Activated CD4-positive, alpha-beta T cell treated with anti-CD3 and anti-CD28 coated beads, Interleukin-2, Interleukin-4, amounts not matched to agents 100 ng/mL and 50 ng/mL, durations not matched to agents 16 hours and 8 hours (primary cell): ENCODE measurements at places on chromosomes 12 and 14.
A peak's percentile ranks its signal among the peaks of the same experiment; 100 is the strongest.

- DNase-seq = no peak
Measured at GRCh38 chr12:127223731-127224130, 1043.2 kb upstream of the TMEM132C start.

- no peak for DNase-seq
Measured at GRCh38 chr12:126139355-126139754, 1074.1 kb downstream of the AACS start.

- peak; percentile 37 for DNase-seq
Measured at GRCh38 chr12:402029-402389, 565 bp downstream of the CCDC77 start.

GRCh38 chr12:102957339-102958050 is at the start of gene ASCL1:
ASCL1 (plus strand) TSS chr12:102957674; CDS start chr12:102958245, 571 bp downstream.
- no peak for DNase-seq

GRCh38 chr14:64688811-64689281 is 15.4 kb upstream of the PLEKHG3 start:
- DNase-seq = no peak

GRCh38 chr12:71558445-71558844 is 105.2 kb downstream of the ZFC3H1 start:
- no peak for DNase-seq

GRCh38 chr12:93447555-93448290 is 6.0 kb upstream of the UBE2N start:
- no peak for DNase-seq

DNA sequence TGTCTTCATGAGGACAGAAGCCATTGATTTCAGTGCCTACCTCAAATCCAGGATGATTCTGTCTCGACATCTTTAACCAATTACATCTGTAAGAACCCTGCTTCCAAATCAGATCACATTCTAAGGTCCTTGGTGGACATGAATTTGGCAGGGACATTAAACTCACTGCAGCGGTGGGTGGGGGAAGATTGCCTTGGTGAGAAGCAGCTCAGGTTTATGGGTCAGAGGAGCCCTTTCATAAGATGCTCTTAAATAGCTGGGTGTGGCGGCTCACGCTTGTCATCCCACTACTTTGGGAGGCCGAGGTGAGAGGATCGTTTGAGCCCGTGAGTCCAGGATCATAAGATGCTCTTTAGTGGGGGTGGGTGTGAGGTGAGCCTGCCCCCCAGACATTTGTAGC is 42.9 kb downstream of the ELK3 start:
- no peak for DNase-seq

- no peak for DNase-seq
Measured at GRCh38 chr14:53525608-53526007, 372.5 kb upstream of the DDHD1 start.

DNA sequence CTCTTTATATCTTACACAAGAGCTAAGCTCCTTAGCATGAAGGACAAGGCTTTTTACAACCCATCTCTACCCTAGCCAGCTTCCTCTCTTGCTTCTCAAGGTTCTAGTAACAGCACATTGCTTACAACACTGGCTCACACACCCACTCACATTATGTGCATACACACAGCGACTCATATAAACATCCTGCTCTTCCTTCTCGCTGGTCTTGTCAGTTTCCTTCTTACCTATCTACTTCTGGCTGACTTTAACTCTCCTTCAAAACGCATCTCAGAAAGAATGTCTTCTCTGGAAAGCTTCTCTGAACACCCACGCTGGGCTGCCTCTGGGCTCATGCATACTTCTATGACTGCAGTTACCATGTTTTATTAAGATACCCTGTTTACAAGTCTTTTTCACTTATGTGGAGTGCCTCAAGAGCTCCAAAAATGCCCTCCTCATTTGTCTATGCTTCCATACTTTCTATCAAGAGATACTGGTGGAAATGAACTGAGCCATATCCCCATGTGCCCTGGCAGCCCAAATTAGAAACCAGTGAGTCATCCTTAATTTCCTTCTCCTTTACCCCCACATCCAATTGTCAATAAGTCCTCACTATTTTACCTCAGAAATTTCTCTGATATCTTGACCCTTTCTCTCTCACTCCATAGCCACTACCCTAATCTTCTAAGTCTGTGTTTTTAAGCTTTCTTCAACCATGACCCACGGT is 126.9 kb upstream of the KRAS start:
- peak; percentile 75 for DNase-seq

- no peak for DNase-seq
Measured at GRCh38 chr12:42589465-42590329, at the start of gene PRICKLE1. PRICKLE1 (minus strand) TSS chr12:42589746; CDS start chr12:42472516, 117,230 bp downstream.

GRCh38 chr12:6045438-6045837 is 79.0 kb downstream of the VWF start:
- DNase-seq = no peak

- peak; percentile 45 for DNase-seq
Measured at GRCh38 chr14:105473677-105474482, 741 bp upstream of the CRIP2 start.

- DNase-seq = peak; percentile 54
Measured at GRCh38 chr12:120249875-120250795, 15.4 kb downstream of the PXN start.

GRCh38 chr12:85089792-85090191 is 53.6 kb downstream of the LRRIQ1 start:
- DNase-seq = no peak

- no peak for DNase-seq
Measured at GRCh38 chr12:100279607-100280244, 12.7 kb downstream of the SCYL2 start.

GRCh38 chr14:61330511-61330910 is 9.1 kb downstream of the PRKCH start:
- peak; percentile 84 for DNase-seq

DNA sequence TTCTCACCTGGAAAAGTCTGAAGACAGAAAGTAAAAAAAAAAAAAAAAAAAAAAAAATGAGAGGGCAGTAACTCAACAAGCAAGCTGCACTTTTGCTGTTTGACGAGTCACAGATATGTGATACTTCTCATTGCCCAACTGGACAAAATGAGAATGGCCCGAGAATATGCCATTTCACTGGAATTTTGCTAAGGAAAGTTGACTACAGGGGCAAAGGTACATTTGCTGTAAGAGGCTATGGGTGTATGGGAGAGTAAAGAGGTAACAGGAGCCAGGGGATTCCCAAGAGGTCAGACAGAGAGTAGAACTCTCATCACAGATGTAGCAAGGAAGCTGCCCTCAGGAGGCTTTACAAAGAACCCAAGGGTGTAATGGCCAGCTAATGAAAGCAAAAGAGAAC is 22.9 kb downstream of the KIF21A start:
- no peak for DNase-seq

- no peak for DNase-seq
Measured at GRCh38 chr12:60042835-60043234, 447.0 kb downstream of the SLC16A7 start.

DNA sequence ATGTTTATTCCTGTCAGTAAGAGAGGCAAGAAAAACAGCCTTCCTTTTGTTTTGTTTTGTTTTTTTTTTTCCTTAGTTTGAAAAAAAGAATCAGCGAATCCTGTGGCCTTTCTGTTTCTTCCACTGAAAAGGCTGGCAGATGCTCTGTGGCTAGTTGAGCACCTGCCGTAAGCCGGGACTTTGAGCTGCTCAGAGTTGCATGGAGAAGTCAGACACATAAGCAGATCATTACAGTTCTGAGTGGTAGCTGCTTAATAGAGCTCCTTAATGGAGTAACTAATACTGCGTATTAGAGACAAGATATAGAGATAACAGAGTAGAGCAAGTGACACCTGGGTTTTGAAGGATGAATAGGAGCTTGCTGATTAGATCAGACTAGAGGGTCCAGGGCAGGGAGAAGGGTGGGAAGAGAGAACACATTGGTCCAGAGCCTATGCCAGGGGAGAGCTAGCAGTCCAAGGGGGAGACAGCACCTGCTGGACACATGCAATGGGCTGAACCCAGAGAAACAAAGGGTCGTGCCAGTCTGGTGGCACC is 129.4 kb downstream of the TSPAN9 start:
- no peak for DNase-seq

GRCh38 chr12:55019784-55020183 is at the start of gene NEUROD4:
NEUROD4 (plus strand) TSS chr12:55019974; CDS start chr12:55026440, 6,466 bp downstream.
- DNase-seq = no peak

GRCh38 chr14:92409043-92409442 is 86.1 kb downstream of the SLC24A4 start:
- DNase-seq = no peak
